ENCODE measurements at places on chromosomes 3 and 15.

DNA sequence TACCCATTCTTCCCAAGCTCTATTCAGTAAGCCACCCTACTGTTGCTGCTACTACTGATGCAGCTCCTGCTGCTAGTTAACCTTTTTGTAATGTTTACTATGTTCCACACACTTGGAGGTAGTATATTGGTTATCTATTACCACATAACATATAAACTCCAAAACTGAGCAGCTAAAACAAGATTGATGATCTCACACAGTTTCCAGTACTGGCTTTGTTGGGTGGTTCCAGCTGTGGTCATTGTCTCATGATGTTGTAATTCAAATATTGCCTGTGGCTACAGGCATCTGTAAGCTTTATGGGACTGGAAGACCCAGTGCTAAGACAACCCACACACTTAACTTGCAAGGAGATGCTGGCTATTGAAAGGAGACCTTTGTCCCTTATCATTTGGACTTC is 556.2 kb upstream of the SUCLG2 start:
- DNase-seq: no peak

GRCh38 chr15:23912191-23912590 is 225.1 kb upstream of the NDN start:
- no peak for DNase-seq

DNA sequence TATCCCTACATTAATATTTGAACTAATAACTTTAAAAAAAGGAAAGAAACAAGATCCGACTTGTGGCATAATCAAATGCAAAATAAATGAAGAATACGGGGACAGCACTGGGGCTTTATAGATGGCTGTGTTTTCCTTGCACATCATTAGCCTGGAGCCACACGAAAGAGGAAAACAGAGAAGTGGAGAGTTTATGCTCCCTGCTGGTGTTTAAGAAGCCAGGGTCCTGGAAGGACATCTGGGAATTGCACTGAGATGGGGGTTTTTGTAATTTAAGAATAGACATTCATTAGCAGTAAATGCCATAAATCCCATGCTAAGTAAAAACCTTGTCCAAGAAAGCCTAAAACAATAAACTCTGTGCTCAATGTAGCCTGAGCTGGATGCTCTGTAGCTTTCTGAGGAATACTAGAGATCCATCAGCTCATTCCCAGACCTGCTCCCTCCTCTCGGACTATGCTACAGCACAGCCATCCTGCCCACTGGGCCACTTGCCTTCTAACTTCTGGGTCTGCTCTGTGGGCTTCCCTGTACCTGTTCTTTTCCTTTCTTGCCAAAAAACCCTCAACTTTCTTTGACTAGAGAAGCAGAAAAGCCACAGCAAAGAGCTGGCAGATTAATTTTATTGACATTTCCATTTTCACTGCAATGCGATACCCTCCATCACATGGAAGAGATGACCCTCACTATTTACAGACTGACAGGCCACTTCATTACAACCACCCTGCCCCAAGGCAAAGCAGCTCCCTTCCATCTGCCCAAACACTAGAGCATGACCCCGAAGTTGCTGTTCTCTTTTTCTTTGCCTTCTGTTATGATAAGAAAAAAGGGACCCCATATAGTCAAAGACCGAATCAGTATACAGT is 62.3 kb downstream of the MEIS2 start:
- no peak for DNase-seq

- DNase-seq: no peak
These were observed 369.7 kb upstream of the PROK2 start for GRCh38 chr3:72154391-72155335.

- DNase-seq: no peak
These were observed 73.5 kb downstream of the DAPK2 start for GRCh38 chr15:63972801-63973200.

DNA sequence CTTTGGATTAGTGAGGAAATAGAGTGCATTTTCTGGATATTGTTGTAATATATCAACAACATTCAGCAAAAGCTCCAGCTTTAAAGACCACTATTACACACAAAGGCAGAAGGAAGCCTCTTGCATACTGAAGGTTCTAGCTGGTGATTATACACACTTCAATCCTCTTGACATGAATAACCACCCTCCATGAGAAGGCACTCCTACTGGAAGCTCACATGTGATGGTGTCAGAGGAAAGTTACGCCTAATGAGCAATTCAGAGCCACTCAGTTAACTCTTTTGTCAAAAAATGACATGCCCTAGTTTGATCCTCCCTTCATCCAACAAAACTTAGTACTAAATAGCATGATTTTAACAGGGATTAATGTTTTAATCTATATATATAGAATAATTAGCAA is 124.6 kb upstream of the LYSMD4 start:
- no peak for DNase-seq

GRCh38 chr15:65286704-65287519 is at the start of gene PARP16:
Gene PARP16 (minus strand): TSS chr15:65286883. CDS start chr15:65286426, 457 bp downstream.
- DNase-seq: no peak
